Motor neuron (in vitro differentiated cells): ENCODE measurements at places on chromosomes 13 and 19.

- ATAC-seq: peak; percentile 45
Measured at GRCh38 chr13:27541386-27541785, 78.9 kb downstream of the LNX2 start.

- no peak for ATAC-seq
Measured at GRCh38 chr13:24338721-24339120, 29.3 kb downstream of the C1QTNF9 start.

GRCh38 chr13:84566780-84567179 is 684.5 kb upstream of the SLITRK1 start:
- ATAC-seq: no peak

GRCh38 chr19:1843116-1843515 is 5.2 kb downstream of the REXO1 start:
- ATAC-seq: no peak

GRCh38 chr13:62687732-62688131 is 1272.1 kb upstream of the PCDH20 start:
- ATAC-seq: no peak

GRCh38 chr19:35223084-35223790 is 5.3 kb downstream of the FAM187B start:
- ATAC-seq: no peak

GRCh38 chr19:5832527-5833216 is 6.8 kb downstream of the FUT6 start:
- no peak for ATAC-seq

GRCh38 chr13:95706356-95706755 is 29.4 kb downstream of the DNAJC3 start:
- no peak for ATAC-seq

- ATAC-seq: no peak
Measured at GRCh38 chr19:7069904-7070226, 362 bp downstream of the ZNF557 start.

- no peak for ATAC-seq
Measured at GRCh38 chr19:51802775-51803174, 7.8 kb downstream of the FPR3 start.

DNA sequence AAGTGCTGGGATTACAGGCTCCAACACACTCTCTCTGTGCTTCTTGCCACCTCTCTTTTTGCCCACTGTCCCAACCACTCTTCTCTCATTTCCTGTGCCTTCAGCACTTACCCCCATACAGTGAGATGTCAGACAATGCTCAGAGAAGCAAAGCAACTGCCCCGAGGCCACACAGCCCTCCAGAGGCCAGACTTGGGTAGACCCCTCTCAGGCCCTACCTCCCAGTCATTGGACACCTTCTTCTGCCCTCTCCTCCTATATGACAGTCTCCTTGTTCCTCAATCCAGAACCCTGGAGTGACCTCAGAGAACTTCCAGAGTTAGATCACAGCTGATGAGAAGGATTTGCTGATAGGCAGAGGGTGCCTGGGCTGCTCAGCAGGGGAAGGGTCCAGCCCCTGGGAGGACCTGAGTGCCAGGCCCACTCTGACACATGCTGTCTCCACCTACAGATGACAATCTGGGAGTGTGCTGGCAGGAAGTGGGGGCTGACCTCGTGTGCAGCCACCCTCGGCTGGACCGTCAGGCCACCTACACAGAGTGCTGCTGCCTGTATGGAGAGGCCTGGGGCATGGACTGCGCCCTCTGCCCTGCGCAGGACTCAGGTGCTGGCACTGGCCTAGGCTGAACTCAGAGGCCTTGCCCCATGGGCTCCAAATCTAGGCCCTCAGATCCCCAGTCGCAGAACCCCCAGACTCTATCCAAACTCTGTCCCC is 24.4 kb downstream of the LTBP4 start:
- ATAC-seq: no peak

DNA sequence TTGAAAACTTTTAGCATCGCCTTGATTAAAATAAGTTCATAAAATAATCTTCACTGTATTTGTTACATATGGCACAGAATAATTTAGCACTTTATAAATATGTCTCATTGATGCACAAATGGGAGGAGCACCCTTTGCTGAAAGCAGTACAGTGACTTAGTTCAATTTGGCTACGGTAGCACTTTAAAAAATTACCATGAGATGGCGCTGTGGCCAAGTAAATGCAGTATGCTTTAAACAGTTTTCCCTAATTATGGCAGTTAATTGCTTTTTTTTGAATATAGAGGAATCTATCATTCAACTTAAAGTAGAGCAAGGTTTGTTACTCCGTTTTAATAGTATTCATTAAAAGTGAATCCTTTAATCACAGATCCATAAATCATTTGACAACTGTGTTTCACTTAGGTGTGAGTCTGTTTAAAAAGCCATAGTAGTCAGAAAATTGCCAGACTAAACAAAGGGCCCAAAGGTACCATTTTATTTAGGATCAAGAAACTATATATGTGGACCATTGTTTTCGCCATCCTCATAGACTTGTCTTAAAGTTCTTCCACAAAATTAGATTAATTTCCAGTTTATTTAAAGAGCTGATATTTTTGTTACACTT is 34.7 kb upstream of the ESD start:
- ATAC-seq: no peak
